Transverse colon (tissue), 4 donors: ENCODE measurements at places on chromosomes 12 and 14.

DNA sequence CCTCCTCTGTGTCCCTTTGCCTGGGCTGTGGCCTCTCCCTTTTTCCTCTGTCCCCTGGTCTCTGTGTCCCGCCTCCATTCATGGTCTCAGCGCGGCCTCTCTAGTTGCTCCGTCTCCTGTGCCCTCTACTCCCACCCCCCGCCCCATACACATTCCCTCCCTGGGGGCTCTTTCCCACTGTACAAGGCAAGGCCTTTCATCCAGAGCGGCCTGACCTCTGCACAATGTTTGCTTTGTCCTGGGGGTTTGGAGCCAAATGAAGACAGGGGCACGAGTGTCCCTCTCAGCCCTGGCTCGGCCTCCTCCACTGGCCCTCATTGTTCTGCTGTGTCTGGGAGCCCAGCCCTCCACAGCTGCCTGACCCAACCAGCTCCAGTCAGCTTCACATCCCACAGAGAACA, 678.6 kb downstream of the BCL11B start:
- no peak for DNase-seq

DNA sequence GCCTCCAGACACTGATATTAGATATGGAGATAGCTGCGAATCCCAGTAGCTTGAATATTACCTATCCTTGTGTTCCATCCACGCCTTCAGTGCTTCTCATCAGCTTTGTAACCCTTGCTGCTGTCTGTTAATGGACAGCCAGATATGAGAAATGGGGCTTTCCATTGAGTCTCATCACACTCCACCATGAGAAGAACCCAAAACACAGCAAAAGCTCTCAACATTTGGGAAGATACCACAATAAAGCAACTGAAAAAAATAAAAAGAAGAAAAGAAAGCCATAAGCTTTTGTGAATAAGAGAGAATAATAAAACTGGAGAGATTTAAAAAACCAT, 225.4 kb downstream of the GALC start:
- DNase-seq: no peak

DNA sequence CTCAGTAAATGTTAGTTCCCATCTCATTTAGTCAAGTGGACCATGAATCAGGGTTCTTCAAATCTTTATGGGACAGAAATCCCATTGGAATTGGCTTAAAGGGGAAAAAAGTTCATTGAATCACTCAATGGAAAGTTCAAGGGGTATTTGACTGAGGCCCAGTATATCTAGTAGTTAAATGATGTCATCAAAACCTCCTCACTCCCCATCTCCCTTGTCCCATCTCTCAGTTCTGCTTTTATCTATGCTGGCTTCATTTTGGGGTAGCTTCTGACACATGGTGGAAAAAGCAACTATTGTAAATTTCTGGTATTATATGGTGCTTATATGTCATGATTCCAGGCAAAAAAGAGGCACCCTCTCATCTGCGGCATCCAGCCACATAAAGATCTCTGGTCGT, 51.9 kb downstream of the DAAM1 start:
- DNase-seq: no peak

DNA sequence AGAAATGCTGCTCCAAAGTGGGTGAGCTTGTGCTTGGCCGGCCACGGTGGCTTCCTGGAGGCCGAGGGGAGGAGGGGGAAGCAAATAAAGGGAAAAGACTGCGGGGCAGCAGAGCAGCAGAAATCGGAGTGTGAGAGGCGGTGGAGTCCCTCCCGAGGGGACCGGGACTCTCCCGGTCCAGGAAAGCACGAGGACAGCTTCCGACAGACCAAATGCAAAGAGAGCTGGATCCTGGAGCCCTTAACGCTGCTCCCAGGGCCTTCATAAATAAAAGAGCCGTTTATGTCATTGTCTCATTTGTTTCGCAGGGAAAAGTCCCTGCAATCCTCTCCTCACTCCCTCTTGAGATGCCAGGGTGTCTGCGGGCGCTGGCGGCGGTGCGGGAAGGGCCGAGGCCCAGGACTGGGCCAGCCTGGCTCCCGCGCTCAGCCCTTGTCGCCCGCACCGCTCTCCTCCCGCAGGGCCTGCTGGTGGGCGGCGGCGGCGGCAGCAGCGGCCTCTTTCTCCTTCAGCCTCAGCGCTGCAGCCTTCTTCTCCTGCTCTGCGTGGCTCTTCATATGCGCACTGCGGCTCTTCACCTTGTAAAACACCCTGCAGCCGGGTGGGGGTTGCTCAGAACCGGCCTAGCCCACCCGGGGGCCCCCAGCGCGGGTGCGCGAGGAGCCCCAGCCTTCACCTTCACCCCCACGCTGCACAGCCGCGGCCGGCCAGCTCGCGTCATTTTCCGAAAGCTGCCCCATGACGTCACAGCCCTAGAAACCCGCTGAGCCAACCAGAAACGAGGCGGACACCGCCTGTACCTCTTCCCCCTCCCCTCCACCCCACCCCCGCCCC, 4.5 kb upstream of the PNMA1 start:
- no peak for DNase-seq

GRCh38 chr12:50642761-50643160, 121.1 kb upstream of the ATF1 start:
- no peak for DNase-seq

- DNase-seq: no peak
Observed at GRCh38 chr12:30197392-30198057, 413.8 kb upstream of the TMTC1 start.

GRCh38 chr12:31589904-31590641, 863 bp downstream of the DENND5B start:
- DNase-seq: peak; percentile 79

- DNase-seq: no peak
Observed at GRCh38 chr12:84995641-84996040, 40.4 kb downstream of the TSPAN19 start.

DNA sequence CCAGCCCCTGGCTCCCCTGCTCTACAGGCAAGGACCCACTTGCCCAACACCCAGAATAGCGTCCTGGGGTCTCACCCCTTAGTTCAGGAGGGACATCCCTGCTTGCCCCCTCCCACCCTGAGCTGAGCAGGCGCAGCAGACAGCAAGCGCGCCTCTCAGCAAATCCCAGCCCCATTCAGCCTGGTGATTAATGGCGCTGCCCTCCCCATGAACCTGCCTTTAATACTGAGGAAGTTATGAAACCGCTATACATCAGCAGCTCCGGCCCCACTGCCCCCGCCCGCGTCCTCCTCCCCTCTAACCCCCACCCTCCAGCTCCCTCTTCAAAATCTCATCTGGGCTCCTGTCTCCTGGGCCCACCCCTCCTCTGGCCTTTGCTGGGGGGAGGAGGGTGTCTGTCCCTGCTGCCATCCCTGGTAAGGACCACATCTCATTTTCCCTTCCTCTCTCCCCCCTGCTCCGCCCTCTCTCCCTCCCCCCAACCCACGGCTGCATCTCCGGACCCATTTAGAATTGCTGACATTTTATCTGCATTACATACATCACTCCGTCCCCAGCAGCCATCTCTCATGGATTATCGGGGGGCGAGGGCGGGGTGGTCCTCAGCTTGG, 7.1 kb upstream of the SMUG1 start:
- no peak for DNase-seq

- DNase-seq: no peak
Observed at GRCh38 chr12:1879633-1880032, 38.8 kb downstream of the CACNA2D4 start.

DNA sequence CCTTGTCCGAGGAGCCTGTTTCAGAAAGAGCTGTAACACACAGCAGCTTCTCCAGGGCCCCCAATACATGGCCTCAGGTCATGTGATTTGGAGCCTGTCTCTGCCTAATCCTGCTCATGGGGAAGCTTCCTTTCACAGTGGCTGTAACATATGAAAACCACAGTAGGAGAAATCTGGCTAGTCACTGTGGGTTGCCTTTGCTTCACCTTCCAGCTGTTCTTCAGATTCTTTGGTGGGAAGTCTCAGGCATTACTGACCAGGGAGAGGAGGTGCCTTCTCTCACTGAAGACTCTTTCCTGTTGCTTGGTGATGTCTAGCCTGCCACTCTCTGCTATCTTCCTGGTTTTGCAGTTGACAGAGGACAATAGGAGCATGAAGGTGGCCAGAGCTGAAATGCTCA, 350.6 kb downstream of the DPF3 start:
- DNase-seq: no peak

GRCh38 chr12:28374556-28374955, 184.3 kb downstream of the CCDC91 start:
- no peak for DNase-seq

DNA sequence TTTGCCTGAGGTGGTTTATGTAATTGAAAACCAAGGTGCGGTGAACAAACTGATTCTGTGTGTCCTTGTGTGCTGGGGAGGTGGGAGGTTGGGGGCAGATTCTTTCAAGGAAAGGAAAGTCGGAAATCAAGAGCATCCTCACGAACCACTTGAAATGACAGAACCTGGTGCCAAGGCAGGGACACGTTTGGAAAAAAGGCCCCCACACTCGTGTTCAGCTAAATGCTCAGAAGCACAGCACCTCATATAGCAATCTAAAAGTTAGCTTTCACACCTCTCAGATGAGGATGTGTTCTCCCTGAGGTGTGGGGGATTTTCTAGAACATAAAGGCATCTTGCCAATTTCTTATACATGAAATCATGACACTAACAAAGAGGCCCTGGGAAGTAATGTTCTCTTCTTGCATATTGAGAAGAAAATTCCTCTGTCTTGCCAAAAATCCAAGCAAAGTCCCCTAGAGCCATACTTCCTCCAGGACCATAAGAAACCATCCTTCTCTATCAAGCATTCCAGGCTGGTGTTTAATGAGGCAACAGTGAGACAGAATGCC, 119.6 kb downstream of the PLXNC1 start:
- no peak for DNase-seq

- no peak for DNase-seq
Observed at GRCh38 chr14:21822109-21822508, 148.5 kb upstream of the OR4E1 start.

GRCh38 chr12:65755596-65755978, 68.7 kb upstream of the HMGA2 start:
- DNase-seq: no peak

- no peak for DNase-seq
Observed at GRCh38 chr14:33455654-33456345, 495.1 kb downstream of the EGLN3 start.

GRCh38 chr14:77133720-77134338, 7.8 kb downstream of the ZDHHC22 start:
- peak; percentile 50 for DNase-seq

DNA sequence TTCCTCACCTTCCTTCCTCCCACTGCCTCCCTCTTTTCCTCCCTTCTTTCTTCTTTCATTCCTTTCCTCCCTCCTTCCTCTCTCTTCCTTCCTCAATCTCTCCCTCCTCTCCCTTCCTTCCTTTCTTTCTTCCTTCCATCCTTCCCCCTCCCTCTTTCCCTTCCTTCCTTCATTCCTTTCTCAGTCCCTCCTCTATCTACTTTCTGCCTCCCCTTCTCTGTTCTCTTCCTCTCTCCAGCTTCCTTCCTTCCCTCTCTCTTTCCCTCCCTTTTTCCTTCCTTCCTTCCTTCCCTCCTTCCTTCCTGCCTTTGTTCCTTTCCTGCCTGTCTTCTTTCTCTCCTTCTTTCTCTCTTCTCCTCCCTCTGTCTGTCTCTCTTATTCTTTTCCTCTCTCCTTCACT, 16.1 kb downstream of the ASCL1 start:
- DNase-seq: no peak

- DNase-seq: no peak
Observed at GRCh38 chr12:75979181-75979580, 52.4 kb downstream of the PHLDA1 start.

DNA sequence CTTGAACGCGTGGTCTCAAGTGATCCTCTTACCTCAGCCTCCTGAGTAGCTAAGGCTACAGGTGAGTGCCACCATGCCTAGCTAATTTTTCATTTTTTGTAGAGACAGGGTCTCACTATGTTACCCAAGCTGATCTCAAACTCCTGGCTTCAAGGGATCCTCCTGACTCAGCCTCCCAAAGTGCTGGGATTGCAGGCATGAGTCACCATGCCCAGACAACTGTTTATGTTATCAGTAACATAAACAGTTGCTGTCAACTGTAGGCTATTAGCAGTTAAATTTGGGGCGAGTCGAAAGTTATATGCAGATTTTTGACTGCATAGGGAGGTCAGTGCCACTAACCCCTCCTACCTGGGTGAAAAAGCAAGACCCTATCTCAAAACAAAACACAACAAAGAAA, 26.2 kb upstream of the LRRK2 start:
- no peak for DNase-seq

DNA sequence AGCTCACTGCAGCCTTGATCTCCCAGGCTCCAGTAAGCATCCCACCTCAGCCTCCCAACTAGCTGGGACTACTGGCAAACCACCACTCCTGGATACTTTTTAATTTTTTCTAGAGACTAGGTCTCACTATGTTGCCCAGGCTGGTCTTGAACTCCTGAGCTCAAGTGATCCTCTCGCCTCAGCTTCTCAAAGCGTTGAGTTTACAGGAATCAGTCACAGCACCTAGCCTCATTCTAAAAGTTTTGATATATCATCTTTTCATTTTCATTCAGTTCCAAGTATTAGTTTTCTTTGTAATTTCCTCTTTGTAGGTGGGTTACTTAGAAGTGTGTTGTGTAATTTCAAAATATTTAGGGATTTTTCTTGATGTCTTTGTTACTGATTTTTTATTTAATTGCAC, 9.6 kb downstream of the CBX5 start:
- DNase-seq: no peak

GRCh38 chr12:131421509-131422186, 289.2 kb upstream of the SFSWAP start:
- DNase-seq: no peak

- peak; percentile 29 for DNase-seq
Observed at GRCh38 chr12:1473418-1473817, 121.0 kb downstream of the FBXL14 start.

DNA sequence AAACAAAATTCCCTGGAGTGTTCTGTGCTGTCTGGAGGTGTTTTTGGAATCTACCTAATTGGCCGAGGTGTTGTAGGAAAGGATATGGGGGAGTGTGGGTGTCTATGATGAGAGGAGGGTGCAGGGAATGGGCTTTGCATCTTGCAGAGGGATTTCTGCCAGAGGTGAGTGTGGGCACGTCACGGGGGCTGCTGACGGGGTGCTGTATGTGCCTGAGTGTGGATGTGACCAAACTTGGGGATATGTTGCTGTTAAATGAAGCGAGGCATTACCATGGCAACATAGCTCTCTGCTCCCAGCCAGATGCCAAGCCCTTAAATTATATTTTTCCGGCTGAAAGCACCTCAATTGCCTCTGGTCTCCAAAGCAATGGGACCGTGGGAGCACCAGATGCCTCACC, 44.3 kb upstream of the SPTLC2 start:
- no peak for DNase-seq

GRCh38 chr12:3644104-3644503, 108.8 kb downstream of the CRACR2A start:
- no peak for DNase-seq

DNA sequence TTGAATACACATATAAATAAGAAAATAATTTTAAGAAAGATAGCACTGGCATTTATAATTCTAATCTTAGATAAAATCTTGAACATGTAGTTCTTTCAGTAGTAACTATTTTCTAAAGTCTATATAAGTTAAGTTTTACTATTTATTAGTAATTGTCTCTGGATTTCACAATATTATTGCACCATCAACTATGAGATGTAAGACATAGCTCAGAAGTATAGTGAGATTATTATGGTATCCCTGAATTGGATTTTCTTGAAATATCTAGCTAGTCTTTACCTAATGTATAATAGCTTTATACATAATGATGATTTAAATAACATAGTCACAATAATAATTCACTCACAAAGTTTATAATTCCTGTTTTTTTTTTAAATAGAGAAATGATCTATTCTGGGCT, 6.7 kb downstream of the CLEC12A start:
- DNase-seq: no peak
